GM13976 (cell line): ENCODE measurements at places on chromosomes 3 and 15.

DNA sequence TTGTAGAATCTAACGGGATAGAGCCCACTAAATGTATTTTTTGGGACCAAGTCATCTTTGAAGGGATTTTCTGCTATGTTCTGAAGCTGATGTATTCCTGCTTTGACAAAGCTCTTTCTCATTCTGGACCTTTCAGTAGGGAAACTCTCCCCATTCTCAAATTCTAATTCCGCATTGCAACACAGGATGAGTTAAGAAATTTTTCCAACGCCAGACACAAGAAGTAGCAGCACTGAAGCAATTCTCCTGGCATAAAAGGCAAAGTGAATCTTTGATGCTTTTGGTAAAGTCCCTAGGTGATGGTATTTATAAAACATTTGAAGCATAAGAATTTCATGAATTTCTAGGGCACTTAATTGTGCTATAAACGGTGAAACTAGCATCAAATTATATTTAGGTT lies 76.8 kb downstream of the ZPLD1 start:
- DNase-seq = no peak

- DNase-seq = no peak
Observed at GRCh38 chr3:122251428-122251827, 68.0 kb downstream of the CASR start.

DNA sequence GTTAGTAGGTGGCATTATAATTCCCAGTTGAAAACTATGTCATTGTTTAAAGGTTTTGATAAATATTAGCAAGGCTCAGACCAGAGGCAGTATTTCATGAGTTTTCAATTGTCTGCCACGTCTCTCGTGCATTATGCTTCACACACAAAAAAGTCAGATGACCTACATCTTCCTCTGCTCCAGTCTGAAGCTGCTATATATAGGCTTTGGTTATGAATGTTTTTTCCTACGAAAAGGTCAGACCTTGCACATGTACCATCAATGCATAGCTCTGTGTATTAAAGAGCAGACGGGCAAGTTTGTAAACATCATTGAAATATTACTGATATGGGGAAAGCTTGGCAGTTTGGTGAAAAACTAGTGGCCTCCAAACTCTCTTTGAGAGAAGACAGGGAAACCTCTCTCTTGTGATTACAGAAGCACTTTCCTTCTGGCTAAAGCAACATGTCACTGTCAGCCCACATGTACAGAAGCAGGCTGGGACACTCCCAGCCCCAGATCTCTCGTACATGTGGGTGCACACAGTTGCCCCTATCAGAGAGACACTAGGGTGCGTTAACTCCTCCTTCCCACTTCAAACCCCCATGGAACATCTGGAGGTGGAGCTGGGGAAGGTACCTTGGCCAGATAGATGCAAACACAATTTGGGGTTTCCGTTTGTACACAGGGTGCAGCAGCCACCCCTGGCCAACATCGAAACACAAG lies 184.0 kb upstream of the BCL6 start:
- no peak for DNase-seq

GRCh38 chr15:80462836-80463512 lies 58.8 kb downstream of the ARNT2 start:
- no peak for DNase-seq

DNA sequence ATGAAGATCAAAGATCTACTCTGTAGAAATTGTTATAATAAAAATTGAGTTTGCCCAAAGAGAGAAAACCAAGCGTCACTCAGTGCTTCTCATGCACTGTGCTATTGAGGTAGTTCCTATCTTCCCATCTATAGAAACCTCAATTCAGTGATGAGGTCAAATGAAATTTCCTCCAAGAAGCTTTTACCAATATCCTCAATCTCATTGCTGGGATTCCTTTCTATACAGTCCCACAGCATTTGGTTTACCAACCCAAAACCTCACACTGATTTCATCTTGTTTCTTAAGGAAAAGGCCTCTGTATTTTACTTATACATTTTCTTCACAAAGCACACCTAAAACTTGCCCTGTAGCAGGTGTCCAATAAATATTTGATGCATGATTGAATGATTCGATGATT lies 147.2 kb downstream of the ALCAM start:
- DNase-seq = no peak
